Hematopoietic multipotent progenitor cell treated with erythropoietin and hydrocortisone succinate and interleukin-3 and kit ligand, for 8 days (in vitro differentiated cells): ENCODE measurements at places on chromosomes 6 and 20.

- DNase-seq = no peak
Measured at GRCh38 chr6:67898875-67899274, 736.2 kb upstream of the ADGRB3 start.

- peak; percentile 32 for DNase-seq
Measured at GRCh38 chr6:110341663-110342596, 16.2 kb downstream of the METTL24 start.

GRCh38 chr6:10323018-10323417, 91.9 kb downstream of the TFAP2A start:
- DNase-seq = no peak

GRCh38 chr6:26576929-26577719, 19.6 kb upstream of the ABT1 start:
- DNase-seq = peak; percentile 87

DNA sequence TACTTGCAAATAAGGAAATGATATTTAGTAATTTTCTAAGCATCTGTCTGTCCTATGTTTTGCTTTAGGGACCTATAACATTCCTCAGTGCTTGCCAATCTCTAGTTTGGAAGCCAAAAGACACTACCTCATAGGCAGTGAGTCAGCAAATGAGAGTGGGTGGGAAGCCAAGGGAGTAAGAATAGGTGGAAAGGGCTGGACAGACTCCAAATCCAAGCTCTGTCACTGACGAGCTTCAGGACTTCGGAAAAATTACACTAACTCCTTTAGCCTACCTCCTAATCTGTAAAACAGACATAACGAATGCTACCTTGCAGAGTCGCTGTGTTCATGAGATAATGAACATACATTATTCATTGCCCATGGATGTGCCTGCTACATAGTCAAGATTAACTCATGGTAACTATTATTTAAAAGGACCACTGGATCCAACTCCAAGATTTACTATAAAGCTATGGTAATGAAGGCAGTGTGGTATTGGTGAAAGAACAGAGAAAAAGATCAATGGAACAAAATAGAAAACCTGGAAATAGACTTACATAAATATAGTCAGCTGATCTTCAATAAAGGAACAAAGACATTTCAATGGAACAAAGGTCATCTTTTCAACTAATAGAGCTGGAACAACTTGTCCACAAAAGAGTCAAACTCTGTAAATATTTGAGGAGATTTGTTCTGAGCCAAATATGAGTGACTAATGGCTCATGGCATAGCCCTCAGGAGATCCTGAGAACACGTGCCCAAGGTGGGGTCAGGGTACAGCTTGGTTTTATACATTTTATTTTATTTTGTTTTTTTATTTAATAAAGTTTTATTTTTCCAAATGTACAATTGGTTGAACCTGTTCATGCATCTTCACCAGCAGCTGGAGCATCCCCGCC, 64.1 kb downstream of the FAM50B start:
- DNase-seq = no peak

GRCh38 chr20:19181552-19181951, 30.9 kb upstream of the SLC24A3 start:
- no peak for DNase-seq
